NCI-H226 (cell line): ENCODE measurements at places on chromosomes 5 and 9.

DNA sequence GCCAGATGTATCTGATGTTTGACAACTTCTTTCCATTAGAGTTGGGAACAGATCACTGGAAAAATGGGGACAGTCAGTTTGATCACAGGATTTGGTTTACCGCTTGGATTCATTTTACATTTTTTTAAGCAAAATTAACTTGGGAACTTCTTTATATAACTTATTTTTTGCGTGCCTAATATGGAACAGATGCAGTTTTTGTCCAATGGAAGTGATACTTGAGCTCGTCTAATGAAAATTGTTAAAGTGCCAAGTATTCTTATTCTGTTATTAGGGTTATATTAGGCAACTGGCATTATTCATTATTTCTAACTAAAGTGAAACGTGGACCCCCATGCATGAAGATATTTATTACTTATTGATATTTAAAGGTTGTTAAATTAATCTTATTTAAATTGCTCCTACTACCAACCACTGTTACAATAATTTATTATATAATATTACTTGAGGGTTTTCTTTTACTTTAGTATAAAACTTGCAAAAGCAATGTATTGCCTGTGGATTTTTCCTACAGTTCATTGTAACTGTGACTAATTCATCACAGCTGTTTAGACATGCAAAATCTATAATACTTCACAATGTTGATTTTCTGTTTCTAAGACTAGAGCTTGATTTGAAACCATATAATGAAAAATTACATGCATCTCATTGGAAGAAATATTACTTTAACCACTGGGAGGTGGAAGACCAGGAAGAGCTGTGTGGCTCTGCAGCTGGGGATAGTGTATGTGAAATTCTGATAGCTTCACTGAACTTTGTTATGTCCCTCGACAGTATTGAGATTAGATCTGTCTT, 787.3 kb upstream of the WWC1 start:
- no peak for DNase-seq

- no peak for DNase-seq
Measured at GRCh38 chr5:145971108-145971507, 34.7 kb downstream of the SH3RF2 start.

- DNase-seq, result no peak
Measured at GRCh38 chr5:89706731-89707130, 702.8 kb downstream of the CETN3 start.

- DNase-seq, result peak; percentile 39
Measured at GRCh38 chr5:52693280-52693679, 94.4 kb upstream of the ITGA1 start.

- no peak for DNase-seq
Measured at GRCh38 chr5:68395926-68396511, 180.5 kb downstream of the PIK3R1 start.

DNA sequence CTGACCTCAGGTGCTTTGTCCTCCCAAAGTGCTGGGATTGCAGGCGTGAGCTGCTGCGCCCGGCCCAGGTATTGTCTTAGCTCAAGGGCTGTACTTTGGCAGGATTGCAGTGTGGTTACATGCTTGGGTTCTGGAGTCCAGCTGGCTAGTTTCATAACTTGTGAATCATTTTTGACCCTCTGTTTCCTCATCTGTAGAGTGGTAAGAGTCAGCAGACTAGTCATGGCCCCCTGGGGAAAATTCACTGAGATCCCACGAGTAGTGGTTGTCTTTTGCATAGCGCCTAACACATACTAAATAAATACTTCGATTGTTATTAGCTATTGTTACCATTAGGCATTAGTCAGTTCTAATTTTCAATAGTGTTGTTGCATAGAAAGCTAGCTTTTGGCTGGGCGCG, 14.3 kb downstream of the PTPA start:
- no peak for DNase-seq

GRCh38 chr9:69331444-69331843, 6.4 kb downstream of the ENTREP1 start:
- no peak for DNase-seq

DNA sequence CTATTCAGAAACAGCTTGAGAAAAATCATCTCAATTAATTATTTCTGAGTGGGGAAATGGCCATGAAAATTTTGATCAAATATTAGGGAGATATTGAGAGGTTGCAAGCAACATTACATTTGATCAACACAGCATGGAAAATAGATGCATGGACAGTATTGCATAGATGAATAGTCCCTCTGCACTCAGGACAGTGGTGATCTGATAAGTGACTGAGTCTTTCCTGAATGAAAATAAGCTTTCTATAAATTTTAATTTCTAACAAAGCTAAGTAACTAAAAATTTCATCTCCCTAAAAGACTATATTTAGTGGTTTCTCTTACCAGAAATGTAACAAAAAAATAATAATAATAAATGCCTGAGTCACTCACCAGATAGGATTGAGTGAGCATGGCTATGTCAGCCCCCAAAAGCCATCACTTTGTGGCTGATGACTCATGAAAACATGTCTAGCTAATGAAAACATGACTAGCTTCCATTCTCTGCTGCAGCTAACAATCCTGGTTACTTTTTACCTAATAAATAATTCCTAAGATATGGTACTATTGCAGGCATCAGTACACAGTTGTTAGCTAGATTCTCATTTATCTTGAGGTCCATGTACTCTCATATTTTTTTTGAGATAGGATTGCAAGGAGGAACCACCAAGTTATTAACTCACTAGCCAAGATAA, 1294.8 kb upstream of the ACO1 start:
- peak; percentile 44 for DNase-seq

DNA sequence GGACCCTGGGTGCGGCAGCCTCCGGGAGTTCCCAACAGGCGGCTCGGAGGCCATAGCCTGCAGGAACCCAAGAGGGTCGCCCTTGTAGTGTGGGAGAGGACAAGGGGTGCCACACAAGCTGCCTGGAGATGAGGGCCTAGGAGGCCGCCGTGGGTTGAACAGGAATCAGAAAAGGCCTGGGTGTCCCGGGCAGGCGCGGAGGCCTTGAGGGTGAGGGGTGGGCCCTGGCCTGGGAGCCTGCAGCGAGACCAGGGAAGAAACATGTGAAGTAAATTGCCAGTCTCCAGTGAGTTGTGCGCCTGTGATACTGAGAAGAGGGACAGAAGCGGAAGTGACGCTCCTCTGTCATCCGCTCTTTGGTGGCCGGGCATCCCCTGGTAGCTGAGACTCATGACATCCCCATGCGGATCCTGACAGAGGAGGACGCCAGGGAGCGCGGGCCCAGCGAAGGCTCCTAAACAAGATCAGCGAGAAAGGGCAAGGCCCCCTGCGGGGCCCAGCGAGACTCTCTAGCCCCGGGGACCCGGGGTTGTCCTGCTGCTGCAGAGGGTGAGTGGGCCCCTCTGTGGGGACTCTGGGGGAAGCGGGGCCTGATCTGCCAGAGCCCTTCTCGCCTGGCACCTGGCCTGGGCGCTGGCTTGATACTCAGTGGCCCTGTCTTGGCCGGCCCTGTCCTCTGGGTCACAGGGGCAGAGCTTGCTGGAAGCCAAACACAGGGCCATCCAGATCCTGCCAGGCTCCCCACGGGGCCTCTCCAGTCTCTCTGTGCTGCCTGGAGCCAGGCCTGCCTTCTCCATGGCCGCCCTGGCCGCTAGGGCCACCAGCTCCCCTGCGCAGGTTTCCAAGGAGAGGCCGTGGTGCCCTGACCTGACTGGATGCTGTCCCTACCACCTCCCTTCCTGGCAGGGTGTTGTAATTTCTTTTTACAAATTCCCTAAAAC, 788.4 kb downstream of the TLE4 start:
- DNase-seq, result no peak

DNA sequence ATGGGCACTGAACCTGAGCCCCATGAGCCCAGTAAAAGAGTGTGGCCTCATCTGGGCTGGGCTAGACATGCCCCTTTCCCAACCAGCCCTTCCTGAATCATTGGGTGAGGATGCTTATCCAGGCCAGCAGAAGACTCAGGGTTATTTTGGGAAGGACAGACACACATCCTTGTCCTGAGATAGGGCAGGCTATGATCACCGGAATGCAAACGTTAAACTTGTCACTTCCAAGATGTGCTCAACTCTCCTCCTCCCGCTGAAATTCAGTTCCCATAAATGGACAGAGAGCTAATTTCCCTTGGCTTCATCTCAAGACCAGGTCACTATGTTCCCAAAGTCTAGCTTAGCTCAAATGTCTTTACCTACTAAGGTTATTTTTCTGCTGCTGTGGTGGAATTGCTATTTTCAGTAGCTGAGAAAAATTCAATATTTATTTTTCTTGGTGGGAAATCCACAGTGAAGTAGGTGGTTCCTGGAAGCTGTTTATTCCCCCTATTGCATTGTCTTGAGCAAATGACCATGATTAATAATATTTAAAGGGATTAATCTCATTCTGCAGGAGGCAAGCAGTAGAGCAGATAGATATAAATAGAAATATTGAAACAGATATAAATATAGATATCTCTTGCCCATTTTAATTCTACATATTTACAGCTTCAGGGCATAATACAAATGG, 70.0 kb downstream of the NXNL2 start:
- no peak for DNase-seq

GRCh38 chr5:79069488-79070349, at the start of the genes BHMT2 and DMGDH:
Gene BHMT2, plus strand, starts transcription at chr5:79069767. Its CDS starts 16 bp downstream, at chr5:79069783.
Gene DMGDH, minus strand, starts transcription at chr5:79069674. Its CDS starts 54 bp downstream, at chr5:79069620.
- DNase-seq, result no peak

- DNase-seq, result no peak
Measured at GRCh38 chr9:2761424-2761823, 44.1 kb downstream of the KCNV2 start.

GRCh38 chr5:13987843-13988464, 43.5 kb upstream of the DNAH5 start:
- DNase-seq, result peak; percentile 30

GRCh38 chr5:10393491-10393890, 40.0 kb downstream of the MARCHF6 start:
- DNase-seq, result no peak

- peak; percentile 36 for DNase-seq
Measured at GRCh38 chr5:36414869-36415282, 113.2 kb upstream of the RANBP3L start.

DNA sequence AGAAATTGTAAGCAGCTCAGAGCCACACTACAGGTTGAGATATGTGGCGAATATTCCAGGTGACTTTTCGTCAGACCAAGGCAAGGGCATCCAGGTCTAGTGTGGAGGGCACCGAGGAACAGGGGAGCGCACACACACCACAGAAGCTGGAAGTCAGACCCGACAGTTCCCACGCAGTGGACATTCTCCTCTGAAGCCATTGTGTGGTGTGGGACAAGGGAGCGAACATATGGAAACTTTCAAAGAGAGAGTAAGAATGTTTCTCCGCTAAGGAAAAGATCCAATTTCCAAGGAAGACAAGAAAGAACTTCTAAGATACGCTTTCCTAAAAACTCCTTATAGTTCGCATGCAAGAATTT, 141.4 kb upstream of the OTULINL start:
- no peak for DNase-seq

- no peak for DNase-seq
Measured at GRCh38 chr5:156456857-156457256, 129.9 kb downstream of the SGCD start.

DNA sequence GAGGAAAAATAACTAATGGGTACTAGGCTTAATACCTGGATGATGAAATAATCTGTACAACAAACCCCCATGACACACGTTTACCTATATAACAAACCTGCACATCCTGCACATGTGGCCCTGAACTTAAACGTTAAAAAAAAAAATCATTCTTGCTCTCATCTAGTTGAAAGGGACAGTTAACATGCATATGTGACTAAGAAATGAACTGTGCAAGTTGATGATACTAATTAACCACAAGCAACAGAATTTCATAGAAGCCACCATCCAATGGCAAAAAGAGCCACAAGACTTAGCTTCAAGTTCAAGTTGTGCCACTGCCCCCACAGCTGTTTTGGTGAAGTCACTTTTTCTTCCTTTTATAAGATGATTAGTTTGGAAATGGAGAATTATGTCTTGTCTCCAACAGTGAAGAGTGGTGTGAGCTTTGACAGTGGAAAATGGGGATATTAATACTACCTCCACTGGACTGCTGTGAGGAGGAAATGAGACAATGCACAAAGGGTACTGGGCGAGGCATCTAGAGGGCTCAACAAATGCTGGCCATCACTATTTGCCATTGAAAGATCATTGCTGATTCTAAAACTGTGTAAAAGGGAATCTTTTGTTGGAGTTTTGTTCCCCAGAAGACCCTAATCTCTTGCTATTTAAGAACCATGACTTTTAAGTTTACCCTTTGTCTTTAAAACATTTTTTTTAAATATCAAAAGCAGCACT, 202.1 kb downstream of the EBF1 start:
- DNase-seq, result no peak

DNA sequence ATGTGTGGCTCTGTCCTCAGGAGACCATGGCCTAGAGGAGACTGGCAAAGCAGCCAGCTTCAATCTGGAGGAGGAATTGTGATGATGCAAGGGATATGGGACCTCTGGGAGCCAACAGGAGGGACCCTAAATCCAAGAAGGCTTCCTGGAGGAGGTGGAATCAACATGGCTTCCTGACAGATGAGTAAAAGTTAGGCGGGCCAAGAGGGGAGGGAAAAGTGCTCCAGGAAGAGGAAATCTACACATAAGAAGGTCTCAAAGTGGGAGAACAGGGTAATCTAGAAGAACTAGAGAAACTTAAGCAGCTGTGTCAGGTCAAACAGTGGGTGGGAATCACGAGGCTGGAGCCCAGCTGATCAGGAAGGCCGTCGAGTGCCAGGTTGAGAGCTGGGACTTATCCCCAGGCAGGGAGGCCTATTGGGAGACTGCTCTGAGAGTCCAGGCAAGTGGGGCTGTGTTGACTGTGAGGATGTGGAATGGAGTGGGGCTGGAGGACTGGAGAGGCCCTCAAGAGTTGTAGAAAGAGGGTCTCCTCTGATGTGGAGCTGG, 119.1 kb downstream of the C9orf50 start:
- DNase-seq, result no peak

DNA sequence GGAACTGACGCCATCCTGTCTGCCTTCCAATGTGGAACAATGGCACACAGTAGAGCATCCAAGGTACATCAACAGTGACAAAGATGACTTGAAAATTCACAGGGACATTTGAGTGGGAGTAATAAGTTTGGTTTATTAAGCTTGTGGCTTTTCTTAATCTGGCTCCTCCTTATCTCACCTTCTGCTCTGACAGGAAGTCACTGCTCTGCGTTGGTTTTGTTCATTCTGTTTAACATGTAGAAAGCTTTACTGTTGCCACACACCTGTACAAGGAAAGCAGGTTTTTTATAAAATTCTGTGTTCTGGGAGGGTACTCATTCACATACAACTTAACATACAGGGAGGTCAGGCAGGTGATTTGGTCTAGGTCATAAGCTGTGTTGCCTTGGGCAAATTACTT, 1.6 kb upstream of the GZMK start:
- DNase-seq, result no peak

DNA sequence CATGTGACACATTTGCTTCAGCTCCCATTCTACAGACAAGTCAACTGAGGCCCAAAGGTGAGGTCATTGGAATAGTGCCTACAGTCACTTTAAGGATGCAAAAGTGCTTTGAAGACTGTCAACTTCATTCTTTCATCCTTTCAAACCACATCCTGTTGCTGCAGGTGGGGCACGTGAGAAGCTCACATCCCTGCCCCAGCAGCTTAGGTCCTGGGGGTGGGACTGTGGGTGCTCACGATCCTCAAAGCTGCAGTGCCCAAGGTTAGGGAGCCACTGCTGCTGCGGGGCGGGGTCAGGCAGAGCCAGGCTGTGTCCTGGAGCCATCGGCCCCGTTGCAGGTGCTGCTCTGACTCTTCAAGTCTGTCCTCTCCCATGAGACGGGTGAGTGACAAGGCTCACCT, 57.9 kb upstream of the IER5L start:
- DNase-seq, result no peak
